ENCODE measurements at places on chromosomes 2 and 18.

DNA sequence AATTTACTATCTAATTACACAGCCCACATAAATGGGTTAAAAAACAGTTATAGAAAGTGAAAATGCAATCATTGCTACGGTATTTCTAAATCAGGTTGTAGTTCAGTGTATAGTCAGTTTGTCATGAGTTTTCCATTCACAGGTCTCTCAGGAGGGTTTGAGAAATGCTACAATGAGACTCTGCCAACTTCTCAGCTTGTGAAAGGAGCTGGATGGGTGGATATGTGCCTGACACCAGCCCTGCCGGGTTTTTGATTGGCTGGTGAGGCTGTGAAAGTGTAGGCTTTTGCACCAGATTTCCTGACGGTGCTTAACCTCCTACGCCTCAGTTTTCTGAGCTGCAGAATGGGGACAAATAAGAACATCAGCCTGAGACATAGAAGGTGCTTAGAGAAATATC lies 102.6 kb upstream of the SMIM21 start:
- DNase-seq: no peak
- no peak overlapping the region for H3K4me3 ChIP-seq
- peaks cover 20% of the 10 kb centered on the region for H3K4me1 ChIP-seq
- H3K27me3 ChIP-seq: peaks cover 13% of the 10 kb centered on the region
- H3K27ac ChIP-seq: no peak overlapping the region
- no peaks in the 10 kb centered on the region for H3K36me3 ChIP-seq

DNA sequence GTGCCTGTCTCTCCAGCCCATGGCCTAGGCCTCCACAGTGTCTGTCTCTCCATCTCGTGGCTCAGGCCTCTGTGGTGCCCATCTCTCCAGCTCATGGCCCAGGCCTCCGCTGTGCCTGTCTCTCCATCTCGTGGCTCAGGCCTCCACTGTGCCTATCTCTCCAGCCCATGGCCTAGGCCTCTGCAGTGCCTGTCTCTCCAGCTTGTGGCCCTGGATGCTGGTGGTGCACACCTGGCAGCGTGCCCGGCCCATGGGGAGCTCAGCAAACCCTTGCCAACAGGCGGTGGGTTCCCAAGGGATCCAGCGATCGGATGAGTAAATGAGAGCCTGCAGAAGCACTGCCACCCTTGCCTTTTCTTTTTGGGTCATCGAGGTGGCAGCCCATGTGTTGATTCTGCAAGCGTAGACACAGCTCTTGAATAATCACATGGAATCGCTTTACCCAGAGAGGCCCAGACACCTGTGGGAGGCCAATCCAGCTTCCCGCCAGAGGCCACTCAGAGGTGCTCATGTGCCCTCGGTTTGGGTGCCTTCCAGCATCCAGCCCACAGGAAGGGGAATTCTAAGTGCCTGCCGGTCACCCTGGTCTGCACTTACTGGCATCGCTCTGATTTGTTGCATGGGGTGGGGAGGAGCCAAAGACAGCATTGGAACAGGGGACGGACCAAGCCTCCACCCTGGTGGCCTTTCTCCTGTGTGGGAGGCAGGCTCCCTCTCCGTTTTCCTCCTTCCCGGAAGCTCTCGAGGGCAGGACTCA lies 101.8 kb upstream of the HDAC4 start:
- no peaks in the 10 kb centered on the region for H3K36me3 ChIP-seq
- peaks cover 9% of the 10 kb centered on the region for H3K27me3 ChIP-seq
- H3K4me1 ChIP-seq: no peaks in the 10 kb centered on the region
- no peak for DNase-seq
- H3K27ac ChIP-seq: no peak overlapping the region

DNA sequence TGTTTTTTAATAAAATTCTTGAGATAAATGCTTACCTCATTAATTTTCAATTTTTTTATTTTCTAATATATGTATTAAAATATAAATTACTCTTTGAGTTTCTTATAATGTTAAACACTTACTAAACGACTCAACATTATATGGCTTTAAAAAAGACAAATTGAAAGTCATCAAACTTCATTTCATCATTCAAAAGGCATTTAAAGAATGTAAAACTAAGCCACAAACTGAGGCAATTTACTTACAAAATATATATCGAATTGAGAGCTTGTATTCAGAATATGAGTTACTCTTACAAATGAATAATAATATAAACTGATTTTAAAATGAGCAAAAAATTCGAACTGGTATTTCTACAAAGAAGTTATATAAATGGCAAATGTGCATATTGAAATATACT lies 1262.2 kb upstream of the PIK3C3 start:
- H3K27ac ChIP-seq: no peak overlapping the region
- no peak for DNase-seq
- H3K36me3 ChIP-seq: no peaks in the 10 kb centered on the region
- no peak overlapping the region for H3K4me3 ChIP-seq
- no peaks in the 10 kb centered on the region for H3K27me3 ChIP-seq

GRCh38 chr2:226380679-226381078 lies 418.9 kb downstream of the IRS1 start:
- peaks cover 40% of the 10 kb centered on the region for H3K4me1 ChIP-seq
- no peak overlapping the region for H3K4me3 ChIP-seq
- H3K36me3 ChIP-seq: peaks cover 4% of the 10 kb centered on the region
- H3K27ac ChIP-seq: no peak overlapping the region
- no peak for DNase-seq

GRCh38 chr2:36634981-36635597 lies 37.1 kb upstream of the FEZ2 start:
- no peaks in the 10 kb centered on the region for H3K27me3 ChIP-seq
- peaks cover 40% of the 10 kb centered on the region for H3K36me3 ChIP-seq
- DNase-seq: peak; percentile 32
- peak overlapping the region; percentile 89 for H3K27ac ChIP-seq

GRCh38 chr2:30509716-30510115 lies 62.7 kb downstream of the LCLAT1 start:
- H3K36me3 ChIP-seq: peaks cover 9% of the 10 kb centered on the region
- H3K27me3 ChIP-seq: no peaks in the 10 kb centered on the region
- DNase-seq: no peak
- peaks cover 45% of the 10 kb centered on the region for H3K4me1 ChIP-seq
- no peak overlapping the region for H3K4me3 ChIP-seq

DNA sequence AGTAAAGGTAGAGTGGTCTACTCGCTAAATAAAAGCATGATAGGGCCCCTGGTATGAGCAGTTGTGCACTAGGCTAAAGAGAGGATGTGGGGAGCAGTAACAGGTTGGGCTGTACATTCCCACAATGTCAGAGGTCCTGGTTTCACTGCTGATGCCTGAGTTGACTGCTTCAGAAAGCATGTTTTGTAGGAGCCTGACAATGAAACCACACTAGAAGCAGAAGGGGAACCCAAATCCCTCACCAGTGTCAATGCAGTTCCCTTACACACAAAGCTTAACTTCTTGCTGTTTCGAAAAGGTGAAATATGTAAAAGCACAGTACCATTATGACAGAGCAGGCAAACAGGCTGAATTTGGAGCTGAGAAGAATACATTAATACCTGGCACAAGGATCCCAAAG lies 291.7 kb upstream of the KYNU start:
- H3K4me1 ChIP-seq: no peaks in the 10 kb centered on the region
- no peak for DNase-seq
- no peak overlapping the region for H3K4me3 ChIP-seq
- no peaks in the 10 kb centered on the region for H3K27me3 ChIP-seq

- no peak overlapping the region for H3K4me3 ChIP-seq
- H3K27ac ChIP-seq: no peak overlapping the region
- H3K27me3 ChIP-seq: no peaks in the 10 kb centered on the region
- H3K36me3 ChIP-seq: peaks cover 32% of the 10 kb centered on the region
Measured at GRCh38 chr18:2681993-2682603, 26.6 kb downstream of the SMCHD1 start.

DNA sequence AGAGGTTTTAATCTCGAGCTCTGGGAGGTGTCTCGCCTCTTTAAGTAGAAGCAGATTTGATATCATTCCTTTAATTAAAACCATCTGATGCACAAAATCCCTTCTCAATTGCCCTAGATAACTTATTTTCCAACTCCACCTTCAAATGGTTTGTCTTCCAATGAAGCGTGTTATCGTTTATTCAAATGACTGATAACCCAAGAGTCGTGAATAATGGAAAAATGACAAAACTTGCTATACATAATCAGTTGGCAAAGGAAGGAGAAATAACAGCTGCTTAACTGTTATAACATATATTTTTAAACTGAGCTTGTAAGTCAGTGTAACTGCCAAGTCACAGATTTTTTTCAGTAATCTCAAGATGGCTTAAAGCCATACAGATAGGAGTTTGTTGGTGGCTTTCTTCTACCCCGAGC lies 144.6 kb downstream of the QPCT start:
- no peaks in the 10 kb centered on the region for H3K36me3 ChIP-seq
- peaks cover 10% of the 10 kb centered on the region for H3K4me1 ChIP-seq
- no peak overlapping the region for H3K4me3 ChIP-seq
- H3K27ac ChIP-seq: no peak overlapping the region
- no peak for DNase-seq

DNA sequence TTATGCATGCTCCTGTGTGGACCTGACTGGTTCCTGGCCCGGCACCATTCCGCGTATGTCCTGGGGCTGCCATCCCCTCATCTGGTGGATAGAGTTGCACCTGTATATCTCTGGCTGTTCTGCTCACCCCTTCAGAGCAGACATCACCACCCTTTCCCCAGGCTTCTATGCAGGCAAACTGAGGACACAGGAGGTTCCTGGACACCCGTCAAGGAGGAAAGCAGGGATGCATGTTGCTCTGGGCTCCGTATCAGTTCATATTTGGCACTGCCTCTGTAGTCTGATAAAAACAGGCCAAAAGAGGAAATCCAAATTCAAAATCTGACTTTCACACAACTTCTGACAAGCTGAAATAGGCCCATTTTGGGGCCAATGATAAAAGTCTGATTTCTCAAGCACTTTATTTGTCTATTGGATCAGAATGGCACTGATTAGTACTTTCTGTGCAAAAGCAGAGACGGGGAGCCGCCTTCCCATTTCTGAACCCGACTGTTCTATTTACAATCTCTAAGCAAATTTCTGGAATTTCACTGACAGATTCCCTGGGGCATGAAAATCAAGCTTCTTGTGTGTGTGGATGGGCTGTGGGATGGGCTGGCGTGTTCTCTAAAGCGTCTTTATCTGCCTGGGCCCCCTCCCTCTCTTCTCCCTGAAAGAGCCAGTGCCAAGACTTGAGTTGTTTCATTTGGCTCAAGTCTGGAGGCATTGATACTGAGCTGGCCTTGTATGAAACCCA lies 96.9 kb downstream of the SETBP1 start:
- DNase-seq: no peak
- no peaks in the 10 kb centered on the region for H3K4me1 ChIP-seq
- no peaks in the 10 kb centered on the region for H3K36me3 ChIP-seq
- peaks cover 20% of the 10 kb centered on the region for H3K27me3 ChIP-seq

DNA sequence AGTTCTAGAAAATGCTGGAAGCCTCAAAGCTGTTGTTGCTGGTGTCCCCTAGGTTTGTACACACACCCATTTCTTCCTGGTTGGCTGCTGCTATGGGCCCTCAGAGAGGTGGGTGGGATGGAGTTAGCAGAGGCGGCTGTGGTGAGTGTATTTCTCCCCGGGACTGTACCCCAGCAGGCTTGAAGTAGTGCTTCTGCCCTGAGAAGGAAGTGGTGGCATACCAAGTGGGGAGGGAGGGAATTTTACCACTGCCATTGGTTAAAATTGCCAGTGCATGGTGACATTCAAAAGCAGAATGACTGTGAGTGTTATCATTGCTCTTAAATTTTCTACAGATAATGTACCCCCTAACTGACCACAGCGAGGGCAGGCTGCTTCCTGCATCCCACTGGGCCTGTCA lies 125.6 kb upstream of the CAPN13 start:
- H3K4me3 ChIP-seq: no peak overlapping the region
- H3K36me3 ChIP-seq: no peaks in the 10 kb centered on the region
- no peak overlapping the region for H3K27ac ChIP-seq
- no peak for DNase-seq
- no peaks in the 10 kb centered on the region for H3K27me3 ChIP-seq

GRCh38 chr18:27785815-27786471 lies 391.0 kb downstream of the CDH2 start:
- H3K27ac ChIP-seq: no peak overlapping the region
- no peaks in the 10 kb centered on the region for H3K36me3 ChIP-seq
- peaks cover 13% of the 10 kb centered on the region for H3K27me3 ChIP-seq
- no peak for DNase-seq

DNA sequence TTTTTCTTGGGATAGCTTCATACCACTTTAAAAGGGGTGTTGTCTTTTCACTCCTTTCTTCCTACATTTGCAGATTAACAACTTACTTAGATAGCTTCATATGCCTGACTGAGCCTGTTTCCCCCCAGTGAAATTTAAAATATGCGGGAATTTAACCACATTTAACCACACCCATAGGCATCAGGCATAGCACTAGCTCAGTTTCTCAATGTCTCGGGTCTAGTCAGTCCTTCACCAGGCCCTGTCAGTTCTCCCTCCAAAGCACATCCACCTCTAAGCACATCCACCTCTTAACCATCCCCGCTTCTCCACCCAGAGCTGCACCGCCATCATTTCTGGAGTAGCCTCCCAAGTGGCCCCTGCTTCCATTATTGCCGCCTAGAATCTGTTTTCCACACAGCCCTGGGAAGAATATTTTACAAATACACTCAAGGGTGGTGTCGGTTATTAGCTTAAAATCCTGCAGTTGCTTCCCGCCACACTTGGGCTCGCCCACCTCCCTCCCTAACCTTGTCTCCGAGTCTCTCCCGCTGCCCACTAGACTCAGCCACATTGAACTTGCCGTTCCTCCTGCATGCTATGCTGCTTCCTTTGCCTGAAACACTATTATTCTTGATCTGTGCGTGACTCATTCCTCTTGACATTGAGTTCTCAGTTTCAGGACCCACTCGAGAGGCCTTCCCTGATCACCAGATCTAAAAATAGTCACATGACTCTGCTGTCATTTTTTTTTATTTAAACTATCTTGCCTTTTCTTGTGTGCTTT lies 68.3 kb downstream of the SPTBN1 start:
- peaks cover 74% of the 10 kb centered on the region for H3K4me1 ChIP-seq
- peak overlapping the region; percentile 63 for H3K27ac ChIP-seq
- DNase-seq: peak; percentile 35
- peak overlapping the region; percentile 2 for H3K4me3 ChIP-seq
- H3K27me3 ChIP-seq: no peaks in the 10 kb centered on the region
- peaks cover 38% of the 10 kb centered on the region for H3K36me3 ChIP-seq

DNA sequence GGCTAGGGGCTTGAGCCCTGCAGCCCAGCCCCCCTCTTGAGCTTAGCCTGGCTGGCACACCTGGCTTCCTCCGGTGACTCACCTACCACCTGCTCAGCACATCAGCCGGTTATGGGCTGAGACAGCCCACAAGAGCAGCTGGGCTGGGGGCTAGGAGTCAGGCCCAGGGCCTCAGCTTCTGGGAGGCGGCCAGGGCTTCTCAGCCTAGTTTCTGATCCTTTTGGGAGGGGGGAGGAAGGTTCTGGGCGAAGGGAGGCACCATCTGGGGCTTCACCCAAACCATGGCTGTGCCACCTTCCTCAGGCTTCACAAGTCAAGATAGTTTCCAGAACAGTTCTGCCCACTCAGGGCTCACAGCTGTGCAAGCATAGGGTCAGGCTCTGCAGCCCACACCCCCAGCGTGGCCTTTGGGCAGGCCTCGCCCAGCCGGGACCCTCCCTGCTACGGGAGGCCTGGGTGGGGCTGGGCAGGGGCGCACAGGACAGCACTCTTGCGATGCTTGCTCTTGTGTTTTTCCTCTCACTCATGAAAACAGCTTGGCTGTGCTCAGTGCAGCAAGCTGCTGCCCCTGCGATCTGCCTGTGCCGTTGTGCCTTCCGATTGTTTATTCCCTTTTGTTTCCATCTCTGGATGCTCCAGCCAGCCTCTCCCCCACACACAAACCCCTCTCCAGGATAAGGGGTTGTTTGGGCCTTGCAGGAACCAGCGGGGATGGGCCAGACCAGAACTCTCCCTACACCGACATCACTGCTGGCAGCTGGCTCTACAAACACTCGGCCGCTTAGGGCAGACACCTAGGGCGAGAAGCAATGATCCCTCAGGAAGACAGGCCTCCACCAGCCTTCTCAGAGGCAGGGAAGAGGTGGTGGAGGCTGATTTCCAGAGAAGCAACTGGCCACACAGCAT lies 26.1 kb upstream of the SEMA4C start:
- H3K27ac ChIP-seq: no peak overlapping the region
- H3K4me3 ChIP-seq: no peak overlapping the region
- no peak for DNase-seq
- H3K4me1 ChIP-seq: peaks cover 18% of the 10 kb centered on the region
- H3K36me3 ChIP-seq: no peaks in the 10 kb centered on the region

All from HFFc6 (cell line).